OCI-LY7 (cell line): ENCODE measurements at places on chromosomes 7 and 10. TPM values are rescaled to one million over a fixed set of nuclear protein-coding genes. Genes with fewer than 3 reads are reported as not detected.

GRCh38 chr10:91194497-91195179 is 25.8 kb upstream of the PCGF5 start:
- DNase-seq, result no peak

- DNase-seq, result no peak
These were observed 670.6 kb downstream of the SUGCT start for GRCh38 chr7:40805361-40805760.

DNA sequence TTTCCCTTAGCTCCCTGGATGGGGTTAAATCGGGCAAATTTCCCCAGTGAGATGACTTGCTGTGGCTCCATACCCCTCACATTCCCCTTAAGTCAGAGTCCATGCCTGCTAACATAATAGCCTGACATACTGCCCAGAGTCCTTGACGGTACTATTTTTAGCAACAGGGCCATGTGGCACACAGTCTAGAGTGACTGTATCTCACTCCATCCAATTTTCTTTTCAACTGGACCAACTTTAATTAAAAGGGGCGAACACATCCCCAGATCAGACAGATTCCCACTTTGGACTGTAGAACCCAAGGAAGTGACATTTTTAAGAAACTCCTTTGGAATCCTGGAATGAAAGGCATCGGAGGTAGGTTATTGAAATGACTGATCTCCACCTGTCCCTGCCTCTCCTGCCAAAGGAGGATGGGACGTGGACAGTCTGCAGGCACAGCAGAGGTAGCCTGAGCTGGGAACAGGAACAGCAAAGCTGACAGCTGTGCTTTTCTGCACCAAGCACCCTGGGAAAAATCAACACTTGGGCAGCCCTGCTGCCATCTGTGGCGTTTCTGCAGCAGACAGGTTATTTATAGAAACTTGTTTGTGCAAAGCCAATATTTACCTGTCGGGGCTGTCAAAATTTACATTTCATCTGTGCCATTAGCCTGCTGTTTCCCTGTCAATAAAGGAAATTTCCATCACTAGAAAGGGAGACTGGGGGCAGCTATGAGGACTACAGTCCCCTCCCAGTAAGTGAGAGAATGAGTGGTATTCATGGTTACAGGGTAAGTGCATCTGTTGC is 221.5 kb upstream of the AOAH start:
- DNase-seq, result no peak

Gene PRXL2A
- total RNA-seq, result not detected in 2 replicates

GRCh38 chr10:99658622-99659030 is 683 bp upstream of the ENTPD7 start:
- no peak for DNase-seq
